ENCODE measurements at places on chromosomes 1 and 21.

- DNase-seq, result no peak
These were observed 30.1 kb downstream of the DHX9 start for GRCh38 chr1:182869241-182869666.

GRCh38 chr1:40362699-40363098 is 10.8 kb upstream of the SMAP2 start:
- DNase-seq, result no peak

DNA sequence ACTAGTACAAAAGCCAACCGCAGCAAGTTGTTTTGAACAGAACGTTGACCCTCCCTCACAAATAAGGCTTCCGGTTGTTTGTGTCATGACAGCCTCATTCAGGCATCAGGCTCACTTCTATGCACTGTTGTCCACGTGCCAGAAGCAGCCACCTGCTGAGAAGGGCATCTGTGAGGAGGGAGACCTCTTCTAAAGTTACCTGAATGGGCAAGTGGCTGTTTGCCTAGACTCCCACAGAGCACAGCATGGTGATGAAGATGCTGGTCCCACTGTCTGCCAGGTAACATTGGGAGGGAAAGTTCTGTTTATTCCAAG is 176.1 kb downstream of the CLIC6 start:
- no peak for DNase-seq

DNA sequence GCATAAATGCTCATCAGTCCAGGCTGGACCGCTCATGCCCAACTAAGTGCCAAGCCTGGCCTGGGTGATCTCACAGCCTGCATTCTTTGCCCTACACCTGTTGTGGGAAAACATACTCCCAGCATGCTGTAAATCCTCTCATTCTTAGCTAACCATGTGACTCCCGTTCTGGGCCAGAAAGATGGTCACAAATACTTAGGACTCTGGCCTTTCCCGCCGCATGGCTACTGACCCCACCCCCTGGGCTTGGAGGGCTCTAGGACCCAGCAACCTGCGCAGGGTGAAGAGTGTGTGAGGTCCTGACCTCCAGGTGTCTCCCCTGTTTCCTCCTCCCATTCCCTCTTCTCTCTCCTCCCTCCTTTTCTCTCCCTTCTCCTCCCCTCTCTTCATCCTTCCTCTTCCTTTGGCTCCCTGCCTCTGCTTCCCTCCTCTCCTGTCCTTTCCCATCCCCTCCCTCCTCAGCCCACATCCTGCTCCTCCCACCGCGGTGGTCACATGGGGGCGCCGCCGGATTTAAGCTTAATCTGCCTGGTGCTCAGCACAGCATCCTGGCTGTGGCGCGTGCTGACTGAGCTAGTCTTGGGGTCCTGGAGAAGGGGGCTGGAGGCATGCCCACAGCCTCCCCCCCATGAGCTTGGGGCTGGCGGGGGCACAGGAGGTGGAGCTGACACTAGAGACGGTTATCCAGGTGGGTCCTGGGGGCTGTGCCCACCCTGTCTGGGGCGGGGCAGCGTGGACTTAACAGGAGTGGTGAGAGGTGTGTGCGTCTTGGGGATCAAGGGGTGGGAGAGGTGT is at the start of gene CROCC:
Gene CROCC (plus strand): TSS at position 541 of the 795 bp plus-strand sequence. CDS start 88 bp downstream, at position 629.
- DNase-seq, result no peak

DNA sequence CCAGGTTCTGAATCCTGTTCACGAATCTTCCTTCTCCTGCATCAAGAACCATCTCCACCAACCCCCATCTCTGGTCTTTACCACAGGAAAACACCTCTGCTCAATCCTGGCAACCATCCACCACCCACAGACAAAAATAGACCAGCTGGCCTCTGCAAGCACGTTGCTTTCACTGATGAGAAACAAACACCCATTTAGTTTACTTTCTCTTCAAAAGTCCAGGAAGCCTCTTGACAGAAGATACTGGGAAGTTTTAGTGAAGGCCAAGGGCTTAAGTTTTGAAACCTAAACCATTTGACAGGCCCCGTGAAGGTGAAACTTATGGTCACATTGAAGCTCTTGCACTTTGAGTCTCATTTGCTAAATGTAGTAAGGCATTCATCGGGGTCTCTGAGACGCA is 122.6 kb upstream of the PPP2R5A start:
- no peak for DNase-seq

GRCh38 chr1:145918992-145919939 is 749 bp upstream of the PEX11B start:
- no peak for DNase-seq

GRCh38 chr1:14994841-14995437 is 158.6 kb upstream of the TMEM51 start:
- no peak for DNase-seq

- DNase-seq, result no peak
These were observed 94.2 kb downstream of the PLXNA2 start for GRCh38 chr1:208149776-208150514.

DNA sequence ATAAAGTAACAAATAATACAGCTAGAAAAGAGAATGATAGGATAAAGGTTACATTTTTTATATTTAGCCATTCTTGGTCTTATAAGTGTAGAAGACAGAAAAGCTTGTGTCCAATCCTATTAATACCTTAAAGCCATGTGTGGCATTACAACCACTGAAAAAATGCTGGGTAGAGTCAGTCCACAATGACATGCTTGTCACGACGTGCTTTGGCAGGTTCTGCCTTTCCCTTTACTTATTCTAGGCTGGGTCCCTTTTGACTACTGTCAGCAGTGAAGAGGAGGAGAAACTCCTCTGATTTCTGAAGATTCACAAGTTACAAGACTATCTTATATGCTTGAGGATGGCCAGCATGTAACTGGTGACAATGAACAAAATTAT is 14.6 kb upstream of the AIM2 start:
- no peak for DNase-seq

DNA sequence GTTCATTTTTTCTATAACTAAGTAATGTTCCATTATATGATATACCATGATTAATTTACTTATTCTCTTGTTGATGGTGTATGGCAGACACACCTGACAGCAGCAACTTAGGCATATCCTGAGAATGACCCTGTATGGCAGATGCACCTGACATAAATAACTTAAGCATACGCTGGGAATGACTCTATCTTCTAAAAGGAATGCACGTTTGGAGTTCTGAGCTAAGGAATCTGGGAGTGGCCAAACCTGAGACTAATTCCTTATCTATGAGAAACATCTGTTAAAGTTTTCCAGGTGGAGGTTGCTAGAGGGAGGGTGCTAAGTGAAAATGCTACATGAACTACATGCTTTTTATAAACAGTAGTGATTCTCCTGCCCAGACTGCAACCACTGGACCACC is 96.7 kb upstream of the RGS18 start:
- DNase-seq, result no peak

DNA sequence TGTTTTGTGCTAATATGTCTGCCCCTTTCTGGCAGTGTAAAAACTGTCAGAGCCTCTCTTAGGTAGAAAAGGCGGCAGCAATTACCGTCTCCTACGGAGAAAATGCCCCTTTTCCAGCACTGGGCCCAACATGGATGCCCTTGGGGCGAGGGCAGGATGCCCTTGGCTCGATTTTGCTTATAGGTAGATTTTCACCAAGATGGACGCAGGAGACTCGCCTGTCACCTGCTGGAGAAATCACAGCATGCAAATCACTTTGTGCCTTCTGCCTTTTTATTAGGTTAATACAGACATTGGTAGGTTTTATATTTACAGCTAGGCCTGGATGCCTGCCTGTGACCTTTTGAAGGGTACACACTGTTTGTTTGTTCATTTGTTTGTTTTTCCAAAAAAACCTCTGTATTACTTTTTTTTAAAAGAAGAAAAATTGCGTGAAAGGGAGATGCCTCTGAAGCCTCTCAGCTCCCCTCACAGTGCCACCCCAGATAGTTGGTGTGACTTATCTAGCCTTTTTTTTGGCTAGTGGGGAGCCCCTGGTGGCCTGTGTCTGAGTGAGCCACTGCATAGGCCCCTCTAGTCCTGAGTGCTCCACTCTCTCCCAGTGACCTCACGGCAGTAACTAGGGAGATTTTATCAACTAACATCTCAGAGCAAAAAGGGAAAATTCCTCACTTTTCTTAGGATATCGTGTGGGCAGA is 2.5 kb downstream of the ATP1B1 start:
- DNase-seq, result no peak

GRCh38 chr1:109777980-109778625 is 14.4 kb upstream of the EPS8L3 start:
- DNase-seq, result no peak

DNA sequence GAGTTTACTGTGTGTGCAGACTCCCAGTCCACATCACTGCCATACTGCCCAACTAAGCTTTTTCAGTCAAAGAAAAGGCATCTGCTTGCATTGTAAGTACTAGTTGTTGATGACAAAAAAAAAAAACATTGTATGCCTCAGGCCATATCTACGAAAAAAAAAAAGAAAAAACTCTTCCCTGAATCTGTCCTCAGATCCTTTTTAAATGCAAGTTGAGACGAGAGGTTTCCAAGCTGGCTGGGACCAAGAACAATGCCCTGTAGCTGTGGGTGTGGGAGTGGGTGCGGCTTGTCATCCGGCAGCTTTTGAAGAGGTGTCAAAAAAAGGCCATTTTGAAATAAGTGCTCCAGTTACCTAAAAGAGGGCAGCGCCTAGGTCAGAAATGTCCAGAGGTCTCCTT is 29.2 kb upstream of the HHAT start:
- DNase-seq, result no peak

GRCh38 chr1:203569490-203570318 is 56.9 kb upstream of the ATP2B4 start:
- DNase-seq, result no peak

DNA sequence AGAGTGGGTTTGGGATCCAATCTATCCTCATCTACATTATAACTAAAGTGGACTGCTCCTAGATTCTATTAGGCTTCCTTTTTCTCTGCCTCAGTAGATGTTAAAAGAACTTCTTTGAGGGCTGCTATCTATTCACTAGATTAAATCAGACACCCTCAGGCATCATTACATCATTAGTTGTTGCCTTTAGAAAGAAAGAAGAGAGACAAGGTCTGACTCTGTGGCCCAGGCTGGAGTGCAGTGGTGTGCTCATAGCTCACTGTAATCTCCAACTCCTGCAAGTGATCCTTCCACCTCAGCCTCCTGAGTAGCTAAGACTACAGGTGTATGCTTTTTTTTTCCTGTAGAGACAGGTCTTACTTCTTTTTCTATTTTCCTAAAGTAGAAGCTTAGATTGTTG is 71.1 kb upstream of the EXO1 start:
- no peak for DNase-seq

GRCh38 chr21:15279482-15279881 is 214.7 kb upstream of the NRIP1 start:
- no peak for DNase-seq

DNA sequence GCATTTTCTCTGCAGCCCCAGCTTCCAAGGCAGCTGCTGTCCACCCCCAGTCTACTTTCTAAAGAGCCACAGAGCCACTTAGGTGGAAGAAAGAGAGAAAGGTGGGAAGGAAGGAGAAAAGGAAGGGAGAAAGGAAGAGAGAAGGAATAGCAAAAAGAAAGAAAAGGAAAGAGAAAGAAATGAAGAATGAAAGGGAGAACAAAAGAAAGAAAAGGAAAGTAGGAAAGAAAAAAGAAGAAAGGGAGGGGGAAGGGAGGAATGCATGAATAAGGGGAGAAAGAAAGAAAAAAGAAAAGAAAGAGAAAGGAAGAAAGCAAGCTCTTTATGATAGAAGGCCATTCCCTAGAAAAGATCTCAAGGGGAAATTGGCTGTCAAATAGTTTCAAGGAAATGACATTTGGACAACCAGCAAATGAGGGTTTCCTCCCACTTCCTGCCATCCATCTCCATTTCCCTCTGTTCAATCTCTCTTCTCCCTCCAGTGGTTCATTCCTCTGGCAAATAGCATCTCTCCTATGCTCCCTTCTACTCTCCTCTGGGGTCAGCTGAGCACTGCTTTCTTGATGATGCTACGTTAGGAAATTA is 3.4 kb upstream of the CSF1 start:
- no peak for DNase-seq

DNA sequence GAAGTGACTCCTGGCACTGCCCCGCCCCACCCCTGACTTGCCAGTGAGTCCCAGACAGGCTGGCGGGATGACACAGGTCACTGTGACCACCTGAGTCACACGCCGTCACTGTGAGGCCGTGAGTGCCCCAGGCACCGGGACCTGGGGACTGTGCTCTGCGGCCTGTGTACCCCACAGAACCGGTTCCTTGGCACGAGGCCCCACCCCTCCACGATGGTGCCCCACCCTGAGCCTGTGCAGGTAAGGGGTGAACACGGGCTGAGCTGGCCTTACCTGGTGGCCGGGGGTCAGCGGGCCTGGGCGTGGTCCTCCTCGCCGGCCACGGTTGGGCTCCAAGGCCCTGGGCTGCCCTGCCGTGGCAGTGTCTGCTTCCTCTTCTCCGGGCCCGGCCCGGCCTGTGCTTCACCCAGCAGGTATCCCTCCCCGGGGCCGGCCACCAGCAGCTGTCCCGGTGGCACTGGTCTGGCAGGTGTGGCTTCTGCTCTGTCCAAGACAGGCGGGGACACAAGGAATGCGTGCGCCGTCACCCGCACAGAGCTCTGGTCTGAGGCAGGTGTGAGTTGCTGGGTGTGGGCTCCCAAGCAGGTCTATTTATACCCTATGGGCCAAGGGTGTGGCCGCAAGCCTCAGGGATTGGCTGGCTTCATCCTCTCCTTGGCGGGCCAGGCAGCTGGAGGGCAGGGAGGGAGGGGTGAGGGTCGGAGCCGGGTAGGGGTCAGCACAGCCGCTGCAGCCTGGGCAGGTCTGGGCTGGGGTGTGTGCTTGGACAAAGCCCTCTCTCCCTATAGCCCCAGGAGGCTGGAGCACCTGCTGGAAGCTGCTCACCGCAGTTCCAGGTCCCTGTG is at the start of gene RNF223:
Gene RNF223 (minus strand): TSS at position 564 of the 845 bp plus-strand sequence. CDS start 1,740 bp downstream, outside the sequence.
- no peak for DNase-seq

DNA sequence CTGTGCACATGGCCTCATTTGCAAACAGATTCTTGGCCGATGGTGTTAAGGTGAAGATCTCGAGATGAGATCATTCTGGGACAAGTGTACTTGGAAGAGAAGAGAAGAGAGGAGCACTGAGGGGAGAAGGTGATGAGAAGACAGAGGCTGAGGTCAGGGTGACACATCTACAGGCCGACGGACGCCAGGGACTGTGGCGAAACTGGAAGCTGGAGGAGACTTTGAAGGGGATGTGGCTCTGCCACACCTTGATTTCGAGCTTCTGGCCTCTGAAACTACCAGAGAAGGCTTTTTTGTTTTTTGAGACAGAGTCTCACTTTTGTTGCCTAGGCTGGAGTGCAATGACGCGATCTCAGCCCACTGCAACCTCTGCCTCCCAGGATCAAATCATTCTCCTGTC is 137.5 kb upstream of the TMEM51 start:
- DNase-seq, result no peak

- DNase-seq, result no peak
These were observed 12.3 kb downstream of the LDLRAP1 start for GRCh38 chr1:25555753-25556092.
